ENCODE measurements at places on chromosomes 16 and 17. TPM values are rescaled to one million over a fixed set of nuclear protein-coding genes. Genes with fewer than 3 reads are reported as not detected.

GRCh38 chr16:48129926-48130325 lies 25.9 kb downstream of the ABCC12 start:
- no peak for DNase-seq

CCL17 gene
- polyA plus RNA-seq: not detected

DNA sequence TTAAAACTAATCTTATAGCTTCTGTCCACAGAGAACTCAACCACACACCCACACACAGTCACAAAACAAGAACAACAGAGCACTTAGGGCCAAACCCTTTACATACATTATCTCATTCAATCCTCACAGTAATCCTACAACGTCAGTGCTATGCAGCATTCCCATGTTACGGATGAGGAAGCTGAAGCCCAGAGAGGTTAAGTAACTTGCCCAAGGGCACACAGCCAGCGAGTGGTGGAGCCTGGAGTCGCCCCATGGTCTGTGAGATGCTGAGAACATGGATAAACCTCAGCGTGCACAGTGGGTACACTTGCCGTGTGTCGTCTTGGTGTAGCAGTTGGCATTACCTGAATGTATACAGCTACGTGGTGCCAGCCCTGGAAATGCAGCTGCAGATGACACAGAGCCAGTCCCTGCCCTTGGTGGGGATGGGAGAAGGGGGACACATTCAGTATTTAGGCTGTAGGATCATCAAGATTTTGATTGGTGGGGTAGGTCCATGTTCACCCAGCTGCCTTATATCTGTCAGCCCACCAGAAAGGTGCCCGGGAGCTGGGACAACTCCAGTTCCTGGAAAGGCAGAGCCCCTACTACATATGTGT lies 177.0 kb downstream of the IRF8 start:
- DNase-seq: no peak

SETD1A gene
- polyA plus RNA-seq: 17.7 TPM

GRCh38 chr17:19569785-19570543 lies 36.3 kb downstream of the SLC47A1 start:
- no peak for DNase-seq

ABCC12 gene
- polyA plus RNA-seq: 0.06 TPM

- DNase-seq: no peak
Observed at GRCh38 chr16:57071831-57072582, 20.4 kb upstream of the CPNE2 start.

DNA sequence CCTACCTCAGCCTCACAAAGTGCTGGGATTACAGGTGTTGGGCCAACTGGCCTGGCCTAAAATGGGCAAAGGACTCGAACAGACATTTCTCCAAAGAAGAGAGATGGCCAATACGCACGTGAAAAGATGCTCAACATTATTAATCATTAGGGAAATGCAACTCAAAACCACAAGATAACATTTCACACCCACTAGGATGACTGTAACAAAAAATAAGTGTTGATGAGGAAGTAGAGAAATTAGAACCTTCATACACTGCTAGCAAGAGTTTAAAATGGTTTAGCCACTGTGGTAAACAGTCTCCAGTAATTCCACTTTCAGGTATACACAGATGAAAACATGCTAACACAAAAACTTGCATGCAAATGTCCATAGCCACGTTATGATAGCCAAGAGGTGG lies 5.7 kb downstream of the TMED6 start:
- no peak for DNase-seq

DNA sequence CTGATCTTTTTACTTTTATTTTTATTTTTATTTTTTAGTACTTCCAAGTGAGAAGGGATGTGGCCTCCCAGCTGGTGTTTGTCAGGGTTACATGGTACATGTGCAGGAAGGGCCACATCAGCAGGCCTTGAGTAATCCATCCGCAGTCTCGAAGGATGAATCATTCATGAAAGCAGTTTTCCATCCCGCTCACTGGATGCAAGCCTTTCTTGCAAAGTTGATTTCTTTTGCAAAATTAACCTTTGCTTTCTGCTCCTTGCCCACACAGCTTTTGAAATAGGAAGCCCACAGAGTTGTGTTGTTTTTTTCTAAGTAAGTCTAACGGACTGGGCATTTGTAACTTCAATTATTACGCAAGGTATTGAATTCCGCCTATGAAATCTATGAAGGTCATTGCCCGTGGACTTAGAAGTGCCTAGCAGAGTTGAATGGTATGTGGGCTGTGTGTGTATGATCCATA lies 157.4 kb downstream of the PRKCA start:
- peak; percentile 48 for DNase-seq

JUP gene
- polyA plus RNA-seq: 118 TPM

HBZ gene
- polyA plus RNA-seq: 4.6 TPM

DNA sequence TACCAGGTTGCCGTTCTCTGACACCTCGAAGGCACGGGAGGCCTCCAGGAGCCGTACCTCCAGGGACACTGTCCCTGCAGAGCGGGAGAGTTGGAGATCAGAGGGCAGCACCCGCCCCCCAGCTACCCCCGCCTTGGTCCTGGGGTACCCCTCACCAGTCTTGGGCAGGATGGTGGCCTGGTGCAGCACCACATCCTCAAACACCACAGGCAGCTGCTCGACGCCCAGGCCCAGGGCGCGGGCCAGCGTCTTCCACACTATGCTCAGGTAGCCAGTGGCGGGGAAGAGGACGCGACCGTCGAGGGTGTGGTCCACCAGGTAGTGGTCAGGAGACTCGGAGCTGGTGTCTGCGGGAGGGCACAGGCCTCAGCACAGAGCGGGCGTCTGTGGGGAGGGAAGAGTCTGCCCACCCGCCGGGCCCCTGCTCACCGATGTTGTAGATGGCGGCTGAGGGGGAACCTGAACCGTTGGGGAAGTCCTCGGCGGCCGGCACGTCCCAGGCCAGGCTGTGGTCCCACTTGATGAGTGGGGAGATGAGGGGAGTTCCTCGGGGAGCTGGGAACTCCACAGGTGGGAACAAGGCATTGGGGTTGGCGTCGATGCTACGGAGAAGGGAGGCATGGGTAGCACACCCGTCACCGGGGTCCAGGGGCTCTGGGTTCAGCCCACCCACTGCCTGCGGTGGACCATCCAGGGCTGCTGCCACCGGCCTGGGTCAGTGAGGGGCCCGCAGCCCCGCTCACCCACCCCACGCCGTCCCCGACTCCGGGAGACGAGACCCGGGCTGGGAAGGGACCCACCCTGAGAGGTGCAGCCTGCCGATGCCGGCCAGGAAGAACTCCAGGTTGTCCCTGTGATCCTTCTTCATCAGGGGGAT lies 9.8 kb downstream of the FASN start:
- DNase-seq: no peak

KRTAP3-3 gene
- not detected for polyA plus RNA-seq

- peak; percentile 94 for DNase-seq
Observed at GRCh38 chr16:88790312-88791211, 5.5 kb upstream of the PIEZO1 start.

- no peak for DNase-seq
Observed at GRCh38 chr17:14321476-14321949, 20.6 kb downstream of the HS3ST3B1 start.

GRB7 gene
- polyA plus RNA-seq: 27.3 TPM

DNA sequence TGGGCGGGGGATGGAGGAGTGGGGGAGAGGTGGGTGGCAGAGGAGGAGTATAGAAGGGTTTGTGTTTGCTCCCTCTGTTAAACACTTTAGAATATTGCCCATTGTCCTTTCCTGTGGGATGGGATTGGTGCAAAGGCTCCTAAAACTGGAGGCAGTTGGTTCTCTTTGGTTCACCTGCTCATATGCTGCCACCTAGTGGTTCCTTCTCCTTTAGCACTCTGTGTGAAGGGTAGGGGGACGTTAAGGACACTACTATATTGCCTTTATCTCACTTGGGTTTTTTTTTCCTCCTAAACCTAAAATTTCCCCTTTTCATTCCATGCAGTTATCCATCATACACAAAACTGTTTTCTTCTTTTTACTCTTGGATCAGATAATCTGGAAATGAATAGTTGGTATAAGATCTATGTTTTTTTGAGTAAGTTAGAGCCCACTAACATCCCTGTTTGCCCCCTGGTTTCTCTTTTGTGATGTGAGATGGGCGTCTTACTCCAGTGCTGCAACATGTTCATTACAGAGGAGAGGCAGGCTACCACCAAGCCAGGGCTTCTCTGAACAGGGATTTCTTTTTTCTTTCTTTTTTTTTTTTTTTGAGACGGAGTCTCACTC lies 23.8 kb downstream of the SNX11 start:
- DNase-seq: no peak

- DNase-seq: no peak
Observed at GRCh38 chr16:58187665-58188421, 10.1 kb downstream of the CSNK2A2 start.

FBXO39 gene
- 0.31 TPM for polyA plus RNA-seq

DNA sequence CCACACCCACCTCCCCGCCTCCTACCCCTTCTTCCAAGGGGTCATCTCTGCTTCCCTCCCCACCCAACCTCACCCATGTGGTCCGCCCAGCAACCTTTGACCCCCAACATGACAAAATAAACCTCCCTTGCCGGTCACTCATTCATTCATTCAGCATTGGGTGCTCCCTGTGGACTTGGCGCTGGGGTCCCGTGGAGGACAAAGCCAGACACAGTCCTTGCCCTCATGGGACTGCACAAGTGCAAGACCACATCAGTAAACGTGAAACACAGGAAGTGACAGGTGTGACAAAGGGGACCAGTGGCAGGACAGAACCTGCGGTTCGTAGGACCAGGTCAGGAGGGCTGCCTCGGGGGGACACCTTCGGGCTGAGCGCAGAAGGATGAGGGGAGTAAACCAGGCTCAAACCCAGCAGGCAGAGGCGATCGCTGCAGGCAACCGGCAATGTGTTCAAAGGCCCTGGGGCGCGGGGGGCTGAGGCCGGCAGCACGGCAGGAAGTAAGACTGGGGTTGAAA lies 185.4 kb downstream of the SEC14L1 start:
- no peak for DNase-seq

DNA sequence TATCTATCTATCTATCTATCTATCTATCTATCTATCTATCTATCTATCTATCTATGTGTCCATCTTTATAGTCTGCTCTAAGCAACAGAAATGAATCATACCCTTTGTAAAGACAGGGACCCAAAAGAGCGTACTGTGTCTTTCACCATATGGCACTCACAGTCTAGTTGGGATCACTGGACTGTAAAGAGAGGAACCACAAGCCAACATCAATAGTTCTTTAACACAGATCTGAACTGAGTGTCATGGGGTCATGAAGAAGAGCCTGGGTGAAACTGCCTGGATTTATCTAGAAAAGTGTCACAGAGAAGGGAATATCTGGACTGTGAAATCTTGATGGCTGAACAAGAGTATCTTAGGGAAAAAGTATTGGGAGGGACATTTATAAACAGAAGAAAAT lies 619.1 kb upstream of the SOX9 start:
- DNase-seq: no peak

GRCh38 chr17:59811209-59811608 lies 81.5 kb downstream of the TUBD1 start:
- DNase-seq: no peak

- DNase-seq: no peak
Observed at GRCh38 chr17:17051791-17052461, 9.7 kb downstream of the MPRIP start.

DNA sequence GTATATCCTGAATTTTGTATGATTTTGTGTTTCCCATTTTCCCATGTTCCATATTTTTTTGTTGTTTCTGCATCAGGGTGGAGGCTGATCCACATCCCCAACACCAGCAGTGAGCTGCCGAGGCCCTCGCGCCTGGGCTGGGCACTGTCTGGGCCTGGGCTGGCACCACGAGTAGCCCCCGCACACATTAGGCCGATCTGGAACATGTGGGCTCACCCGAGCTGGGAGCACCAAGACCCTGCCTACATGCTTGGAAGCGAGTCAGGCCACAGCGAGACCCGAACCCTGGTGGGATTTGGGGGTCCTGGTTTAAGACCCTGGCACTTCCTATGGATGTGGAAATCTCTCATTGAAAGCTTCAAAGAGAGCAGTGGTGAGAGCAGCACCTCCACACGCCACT lies 8.5 kb downstream of the KCTD5 start:
- DNase-seq: no peak
